ENCODE measurements at places on chromosomes 12 and 14.

- no peak for DNase-seq
Measured at GRCh38 chr14:67941456-67942018, 122.0 kb downstream of the RAD51B start.

- DNase-seq: no peak
Measured at GRCh38 chr12:70774055-70774454, 136.8 kb upstream of the PTPRB start.

DNA sequence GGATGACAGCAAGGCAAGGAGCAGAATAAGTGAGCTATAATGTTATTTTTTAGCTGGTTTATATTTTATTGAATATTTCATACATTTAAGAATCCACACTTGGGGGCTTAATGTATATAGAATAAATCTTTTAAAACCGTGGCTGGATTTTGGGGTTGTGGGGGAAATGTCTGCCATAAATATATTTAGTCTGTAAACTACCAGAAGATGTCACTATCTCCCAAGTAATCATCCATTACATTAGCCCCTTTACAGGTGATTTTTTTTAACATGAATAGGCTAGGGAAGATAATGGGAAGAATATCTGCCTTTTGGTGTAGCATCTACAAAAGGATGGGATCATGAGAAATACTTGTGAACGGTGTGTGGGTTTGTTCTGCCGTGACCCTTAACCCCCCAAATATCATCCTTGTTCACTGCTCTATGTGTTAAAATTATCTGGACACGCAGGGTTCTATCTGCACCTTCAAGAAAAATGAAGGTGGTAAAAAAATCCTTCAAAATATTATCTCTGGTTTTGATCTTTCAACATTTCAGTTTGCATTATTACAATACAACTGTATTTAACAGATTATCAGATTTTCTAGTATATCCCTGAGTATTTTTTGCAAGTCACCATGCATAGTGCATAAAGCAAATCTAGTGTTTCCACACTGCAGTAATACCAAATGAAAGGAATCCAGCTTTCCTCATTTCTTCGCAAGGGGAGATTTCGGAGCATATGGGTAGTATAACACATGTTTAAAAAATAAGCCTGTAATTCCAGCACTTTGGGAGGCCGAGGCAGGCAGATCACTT lies 8.0 kb upstream of the SLC17A8 start:
- DNase-seq: no peak

GRCh38 chr14:37585971-37586796 lies 8.9 kb downstream of the FOXA1 start:
- DNase-seq: no peak

- no peak for DNase-seq
Measured at GRCh38 chr12:4974217-4974616, 64.5 kb downstream of the KCNA1 start.

GRCh38 chr12:21234395-21234794 lies 100.3 kb downstream of the SLCO1A2 start:
- DNase-seq: no peak

DNA sequence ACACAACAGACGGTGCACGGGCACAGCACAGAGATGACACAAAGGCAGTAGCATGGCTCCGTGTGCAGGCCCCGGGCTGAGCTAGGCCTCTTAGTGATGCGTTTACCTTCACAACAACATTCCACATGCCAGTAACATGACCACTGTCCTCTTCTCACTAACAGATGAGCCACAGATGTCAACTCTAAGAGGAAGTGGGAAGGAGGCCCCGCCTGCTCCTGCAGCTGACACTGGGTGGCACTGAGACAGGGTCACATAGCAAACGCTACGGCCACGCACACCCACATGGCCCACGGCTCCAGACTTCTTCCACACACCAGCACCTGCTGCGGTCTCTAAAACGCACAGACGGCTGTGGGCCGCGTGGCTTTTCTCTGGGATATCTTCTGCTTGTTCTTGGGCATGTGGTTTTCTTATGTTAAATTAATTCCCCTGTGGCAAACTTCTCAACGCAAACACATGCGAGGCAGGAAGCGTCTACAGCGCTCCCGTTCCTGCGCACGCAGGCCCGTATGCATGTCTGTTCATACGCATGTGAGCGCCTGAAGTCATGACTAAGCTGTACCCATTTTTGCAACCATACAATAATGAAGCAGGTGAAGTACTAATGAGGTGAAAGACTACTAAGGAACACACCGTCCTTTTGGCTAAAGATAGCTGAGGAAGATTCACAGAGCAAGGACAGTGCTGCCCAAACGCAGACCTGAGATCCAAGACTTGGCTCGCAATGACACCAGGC lies 26.8 kb downstream of the AMN start:
- DNase-seq: no peak

DNA sequence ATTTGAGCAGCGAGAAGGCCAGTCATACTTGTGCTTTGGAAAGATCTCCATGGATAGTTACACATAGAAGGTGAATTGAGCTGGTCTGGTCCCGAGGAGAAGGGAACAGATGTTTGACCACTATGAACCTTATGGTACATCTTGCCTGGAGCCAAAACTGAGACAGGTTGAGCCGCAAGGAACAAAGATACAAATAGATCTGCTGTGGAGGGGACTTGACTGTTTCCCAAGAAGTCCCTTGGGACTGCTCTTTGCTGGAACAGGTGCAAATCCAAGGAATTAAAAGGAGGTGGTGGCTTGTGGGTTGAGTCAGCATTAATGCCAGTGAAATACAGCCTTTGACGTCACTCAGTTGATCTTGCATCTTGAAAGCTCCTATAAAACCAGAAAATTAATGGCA lies 68.8 kb upstream of the PRIMA1 start:
- no peak for DNase-seq

DNA sequence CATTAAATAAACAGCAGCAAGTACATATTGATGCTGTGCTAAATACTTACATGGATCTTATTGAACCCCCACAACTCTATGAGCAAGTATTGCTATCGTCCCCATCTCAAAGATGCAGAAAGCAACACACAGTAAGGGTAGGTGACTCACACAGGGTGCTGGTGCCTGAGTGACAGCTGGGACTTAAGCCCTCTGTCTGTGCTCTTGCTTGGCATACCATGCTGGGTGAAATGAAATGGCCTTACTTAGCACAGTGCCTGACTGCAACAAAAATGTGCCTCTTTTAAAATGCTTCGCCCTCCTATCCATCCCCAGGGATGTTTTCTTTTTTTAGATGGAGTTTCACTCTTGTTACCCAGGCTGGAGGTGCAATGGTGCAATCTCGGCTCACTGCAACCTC lies 788 bp downstream of the TEX52 start:
- no peak for DNase-seq

Data from SIG-M5 (cell line).